ENCODE measurements at places on chromosomes 6 and 20. TPM values are rescaled to one million over a fixed set of nuclear protein-coding genes. Genes with fewer than 3 reads are reported as not detected.

GRCh38 chr6:89085409-89086205, 5.1 kb downstream of the PNRC1 start:
- no peak for DNase-seq

DNA sequence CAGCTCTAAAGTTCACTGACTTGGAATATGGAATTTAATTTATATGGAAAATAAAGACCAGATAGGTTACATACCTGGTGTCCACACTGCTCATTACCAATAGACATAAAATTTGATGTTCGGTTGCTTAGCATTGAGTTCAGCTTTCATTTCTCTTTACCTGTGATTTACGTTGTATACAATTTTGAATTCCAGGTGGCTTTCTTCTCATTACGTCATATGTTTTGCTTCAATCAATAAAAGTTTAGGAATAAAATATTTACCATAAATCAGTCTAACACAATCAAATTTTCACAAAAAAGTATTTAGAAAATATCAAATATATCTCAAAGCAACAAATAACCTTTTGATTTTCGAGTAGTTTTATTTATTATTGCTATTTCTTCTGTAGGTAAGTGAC, 40.8 kb downstream of the HDGFL1 start:
- no peak for DNase-seq

GRCh38 chr20:14896569-14896968, 559.2 kb upstream of the FLRT3 start:
- no peak for DNase-seq

DNA sequence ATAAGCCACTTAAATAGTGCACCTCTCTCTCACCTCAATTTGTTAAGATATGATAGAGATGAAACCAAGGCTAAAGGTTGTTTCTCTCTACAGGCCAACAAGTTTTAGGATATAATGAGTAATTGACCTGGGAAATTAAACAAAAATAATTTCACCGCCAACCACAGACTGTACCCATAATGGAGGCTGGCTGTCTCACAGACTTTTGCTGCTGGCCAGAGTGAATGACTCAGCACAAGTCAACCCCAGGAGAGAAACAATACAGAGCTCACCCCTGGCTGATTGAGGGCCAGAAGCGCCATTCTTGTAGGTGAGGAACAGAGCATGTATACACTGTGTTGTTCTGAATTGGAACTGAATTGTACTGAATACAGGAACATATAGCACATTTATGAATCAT, 99.9 kb downstream of the CAP2 start:
- no peak for DNase-seq

GRCh38 chr6:148760568-148761526, 14.0 kb downstream of the UST start:
- DNase-seq, result peak; percentile 74

GRCh38 chr6:166228839-166229528, 61.3 kb upstream of the TBXT start:
- DNase-seq, result no peak

GRCh38 chr6:156790711-156791319, 13.6 kb downstream of the ARID1B start:
- DNase-seq, result no peak

DNA sequence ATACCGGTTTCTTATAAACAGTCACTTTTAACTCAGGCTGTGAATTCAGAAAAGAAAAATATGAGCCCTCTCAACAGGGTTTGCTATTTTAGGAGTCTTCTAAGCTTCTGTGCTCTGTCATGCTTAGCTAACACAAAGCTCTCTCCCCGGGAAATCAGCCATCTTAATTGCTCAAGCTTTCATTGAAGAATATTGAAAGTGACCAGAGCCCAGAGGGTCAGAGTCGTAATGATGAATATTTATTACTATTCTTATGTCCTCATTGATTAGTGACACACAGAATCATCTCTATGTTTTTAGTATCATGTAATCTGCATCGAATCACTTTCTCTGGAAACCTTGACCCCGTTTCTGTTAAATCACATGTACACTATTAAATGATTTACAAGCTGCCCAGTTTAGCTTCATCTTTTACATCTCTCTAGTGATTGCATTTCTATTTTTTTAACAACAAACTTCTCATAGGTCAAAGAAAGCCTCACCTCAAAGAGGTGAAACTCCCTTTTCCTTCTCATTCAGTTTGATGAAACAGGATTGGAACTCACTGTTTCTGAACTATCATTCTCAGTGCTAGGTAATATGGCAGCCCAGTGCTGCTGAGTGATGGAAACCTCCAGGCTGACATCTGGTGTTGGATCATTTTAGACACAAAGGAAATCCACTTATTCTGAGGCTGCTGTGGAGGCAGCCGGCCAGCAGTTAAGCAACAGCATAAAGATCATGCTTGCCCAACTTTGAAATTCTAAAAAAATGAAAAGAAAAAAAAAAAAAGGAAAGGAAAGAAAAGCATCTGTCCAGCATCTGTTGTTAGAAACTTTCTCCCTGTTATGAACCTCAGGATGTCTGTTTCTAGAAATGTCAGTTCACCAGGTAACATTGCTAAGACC, 96.3 kb downstream of the RFPL4B start:
- peak; percentile 65 for DNase-seq

GRCh38 chr6:39428152-39428551, 105.7 kb upstream of the KCNK16 start:
- DNase-seq, result no peak

- DNase-seq, result no peak
Measured at GRCh38 chr6:107862383-107862782, 38.3 kb upstream of the SCML4 start.

DNA sequence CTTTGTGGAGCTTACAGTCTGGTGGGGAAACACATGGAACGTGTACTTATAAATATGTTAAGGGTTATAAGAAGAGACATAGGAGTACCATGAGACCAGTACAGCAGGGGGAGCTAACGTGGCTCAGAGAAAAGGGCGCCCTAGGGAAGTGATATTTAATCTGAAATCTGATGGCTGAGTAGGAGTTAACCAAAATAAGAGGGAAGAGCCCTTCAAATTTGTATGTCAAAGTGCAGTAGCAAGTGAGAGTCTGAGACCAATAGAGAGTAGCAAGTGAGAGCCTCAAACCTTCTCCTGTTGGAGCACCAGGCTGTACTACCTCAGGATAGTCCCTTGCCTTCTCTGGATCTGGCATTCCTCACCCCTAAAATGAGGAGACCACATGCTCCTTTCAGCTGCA, 6.1 kb upstream of the PKIG start:
- no peak for DNase-seq

GRCh38 chr20:19275630-19276071, 63.2 kb downstream of the SLC24A3 start:
- peak; percentile 72 for DNase-seq

GRCh38 chr6:44854712-44855443, 467.4 kb downstream of the CDC5L start:
- no peak for DNase-seq

GRCh38 chr6:45780523-45780922, 235.1 kb downstream of the CLIC5 start:
- DNase-seq, result no peak

- DNase-seq, result no peak
Measured at GRCh38 chr6:24935366-24936152, at the start of gene RIPOR2. RIPOR2 (minus strand) TSS chr6:24935960; CDS start chr6:24935898, 62 bp downstream.

GRCh38 chr6:137873273-137873762, 6.3 kb downstream of the TNFAIP3 start:
- peak; percentile 85 for DNase-seq

Gene MDFI
- total RNA-seq, result 14.0 TPM

Gene SLC17A1
- not detected for total RNA-seq

Gene FAM120B
- total RNA-seq, result 26.0 TPM

Gene TNFRSF6B
- 8.0 TPM for total RNA-seq

Gene OR12D3
- total RNA-seq, result not detected

Gene GLP1R
- 0.20 TPM for total RNA-seq

Gene C4A
- total RNA-seq, result 361 TPM

Gene SMPD2
- 32.4 TPM for total RNA-seq

Gene CALHM6
- total RNA-seq, result 8.2 TPM

Gene TSPO2
- not detected for total RNA-seq

Gene SAMD3
- total RNA-seq, result 4.0 TPM

Gene PPP1R3G
- total RNA-seq, result 1.3 TPM
